Fibroblast of lung (primary cell): ENCODE measurements at places on chromosomes 2 and 18.
A peak's percentile ranks its signal among the peaks of the same experiment; 100 is the strongest.

DNA sequence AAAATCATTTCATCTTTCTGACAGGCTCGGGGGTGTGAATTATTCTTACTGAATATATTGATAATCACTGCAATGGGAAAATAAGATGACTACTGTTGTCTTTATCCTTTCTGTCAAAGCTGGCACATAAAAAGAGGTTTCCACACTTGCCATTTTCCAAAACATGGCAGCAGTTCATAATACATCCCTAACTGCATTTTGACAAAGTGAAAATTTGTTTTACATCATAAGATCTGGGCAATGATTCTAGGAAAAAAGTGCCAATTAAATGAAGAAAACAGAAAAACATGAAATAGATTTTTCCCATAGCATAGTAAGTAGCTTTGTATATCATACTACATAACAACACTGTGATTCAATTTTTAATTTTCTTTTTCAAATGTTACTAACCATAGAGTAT, 65.4 kb downstream of the ERBB4 start:
- H3K4me1 ChIP-seq, result no peaks in the 10 kb centered on the region
- H3K4me3 ChIP-seq, result no peak overlapping the region
- no peak for DNase-seq

- H3K27ac ChIP-seq, result no peak overlapping the region
- no peak overlapping the region for H3K4me3 ChIP-seq
- no peaks in the 10 kb centered on the region for H3K36me3 ChIP-seq
- no peak for DNase-seq
- peaks cover 4% of the 10 kb centered on the region for H3K27me3 ChIP-seq
- H3K4me1 ChIP-seq, result no peaks in the 10 kb centered on the region
These were observed 42.4 kb upstream of the IGFBP2 start for GRCh38 chr2:216590780-216591179.

DNA sequence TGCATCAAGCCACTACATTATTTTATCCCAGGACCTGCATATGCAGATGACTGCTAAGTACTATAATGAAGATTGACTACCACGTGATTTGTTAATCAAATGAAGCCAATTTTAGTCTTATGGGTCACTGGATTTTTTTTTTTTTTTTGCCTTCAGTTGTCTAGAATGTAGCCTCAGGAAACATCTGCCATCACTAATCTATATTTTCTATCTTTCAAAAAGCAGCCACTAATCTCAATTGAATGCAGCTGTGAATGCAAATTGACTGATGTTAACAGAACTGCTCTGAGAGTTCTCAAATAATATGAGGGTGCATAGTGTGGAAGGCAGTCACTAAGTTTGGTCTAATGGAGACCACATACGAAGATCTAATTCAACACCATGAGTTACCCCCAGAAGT, 106.3 kb downstream of the ABCA12 start:
- no peak overlapping the region for H3K4me3 ChIP-seq
- H3K27ac ChIP-seq, result no peak overlapping the region
- no peaks in the 10 kb centered on the region for H3K36me3 ChIP-seq

DNA sequence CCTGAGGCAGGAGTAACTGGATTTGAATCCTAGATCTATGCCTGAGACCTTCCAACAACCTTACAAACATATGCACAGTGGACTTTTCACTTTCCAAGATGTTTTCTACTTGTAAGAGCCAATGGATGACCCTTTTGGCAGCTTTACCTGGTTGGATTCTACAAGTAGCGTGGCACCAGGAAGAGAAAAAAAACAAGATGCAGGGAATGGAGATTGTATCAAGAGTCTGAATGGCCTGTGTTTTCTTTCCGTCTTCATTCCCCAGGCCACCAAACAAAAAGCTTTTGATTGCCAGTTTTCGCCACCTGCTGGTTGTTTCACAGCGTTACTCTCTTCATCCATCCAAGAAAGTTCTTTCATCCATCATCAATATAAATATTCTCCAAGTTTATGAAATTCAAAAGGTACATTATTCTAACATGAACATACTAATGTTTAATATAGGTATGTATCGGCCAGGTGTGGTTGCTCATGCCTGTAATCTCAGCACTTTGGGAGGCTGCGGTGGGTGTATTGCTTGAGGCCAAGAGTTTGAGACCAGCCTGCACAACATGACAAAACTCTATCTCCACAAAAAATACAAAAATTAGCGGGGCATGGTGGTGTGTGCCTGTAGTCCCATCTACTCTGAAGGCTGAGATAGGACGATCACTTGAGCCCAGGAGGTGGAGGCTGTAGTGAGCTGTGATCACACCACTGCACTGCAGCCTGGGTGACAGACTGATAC, 3.5 kb upstream of the BCL2 start:
- H3K27ac ChIP-seq, result no peak overlapping the region
- H3K4me3 ChIP-seq, result no peak overlapping the region
- H3K4me1 ChIP-seq, result no peaks in the 10 kb centered on the region
- no peaks in the 10 kb centered on the region for H3K27me3 ChIP-seq
- DNase-seq, result peak; percentile 56

DNA sequence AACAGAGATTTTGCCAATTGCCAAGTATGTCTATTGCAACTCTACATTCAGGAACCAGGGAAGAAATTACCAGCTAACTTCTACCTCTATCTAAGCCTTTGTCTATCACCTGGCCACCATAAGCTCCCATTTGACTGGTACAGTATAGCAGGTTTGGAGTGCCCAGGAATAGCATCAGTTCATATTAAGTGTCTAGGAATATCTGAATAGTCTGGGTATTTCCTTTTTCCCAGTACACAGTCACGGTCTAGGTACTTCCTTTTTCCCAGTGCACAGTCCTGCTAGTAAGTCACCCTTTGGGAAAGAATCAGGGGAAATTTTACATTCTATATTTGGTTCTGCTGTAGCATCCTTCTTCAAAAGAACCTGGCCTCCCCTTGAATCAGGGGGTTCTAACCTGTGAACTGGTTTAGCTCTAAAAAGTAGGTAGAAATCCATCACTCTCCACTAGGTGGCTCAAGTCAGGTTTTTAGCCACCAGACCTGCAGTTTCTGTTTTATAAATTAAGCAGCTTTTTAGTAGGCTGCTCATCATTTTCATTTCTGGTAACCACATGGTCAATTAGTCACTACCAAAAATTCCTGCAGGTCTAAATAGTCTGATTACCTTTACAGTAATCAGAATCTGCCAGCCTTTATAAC, 49.3 kb upstream of the DNAJC10 start:
- H3K4me1 ChIP-seq, result no peaks in the 10 kb centered on the region
- H3K36me3 ChIP-seq, result no peaks in the 10 kb centered on the region
- no peak overlapping the region for H3K27ac ChIP-seq
- H3K4me3 ChIP-seq, result no peak overlapping the region

DNA sequence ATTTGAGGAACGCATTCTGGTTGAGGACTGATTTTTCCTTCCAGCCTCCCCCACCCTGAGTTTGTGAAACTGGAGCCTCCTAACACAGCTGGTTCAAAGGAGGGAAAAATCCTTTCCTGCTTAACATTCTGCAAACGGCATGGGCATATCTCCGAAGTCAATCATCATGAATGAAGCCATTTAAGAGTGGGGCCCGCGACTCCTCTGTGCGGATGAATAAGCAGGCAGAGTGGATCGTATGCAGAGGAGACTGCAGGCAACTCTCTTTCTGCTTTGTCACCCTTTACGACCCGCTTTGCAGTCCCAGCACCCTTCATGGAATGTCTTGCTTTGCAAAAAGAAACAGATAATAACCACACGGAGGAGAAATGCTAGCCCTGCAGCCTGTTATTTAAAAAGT, 305.2 kb downstream of the CLIP4 start:
- DNase-seq, result no peak
- H3K36me3 ChIP-seq, result no peaks in the 10 kb centered on the region
- no peaks in the 10 kb centered on the region for H3K4me1 ChIP-seq
- no peaks in the 10 kb centered on the region for H3K27me3 ChIP-seq
- no peak overlapping the region for H3K4me3 ChIP-seq

- H3K27me3 ChIP-seq, result no peaks in the 10 kb centered on the region
- DNase-seq, result no peak
- H3K4me1 ChIP-seq, result no peaks in the 10 kb centered on the region
- no peak overlapping the region for H3K4me3 ChIP-seq
These were observed 124.1 kb upstream of the XIRP2 start for GRCh38 chr2:166764216-166764615.

DNA sequence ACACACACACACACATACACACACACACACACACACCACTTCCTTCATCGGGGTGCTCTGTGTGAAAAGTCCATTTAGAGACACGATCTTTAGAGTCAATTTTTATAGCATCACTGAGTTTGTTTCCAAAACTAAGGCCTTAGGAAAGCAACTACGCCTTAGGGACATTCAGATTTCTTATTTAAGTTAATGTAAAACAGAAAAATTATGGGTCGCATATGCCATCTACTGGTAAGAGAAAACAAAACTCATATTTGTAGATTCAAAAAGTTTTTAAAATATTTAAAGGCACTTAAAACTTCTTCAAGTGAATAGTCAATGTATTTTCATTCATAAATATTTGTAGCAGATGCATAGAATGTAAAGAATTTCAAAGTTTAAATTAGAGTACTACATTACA, 166.2 kb downstream of the ATAD2B start:
- no peaks in the 10 kb centered on the region for H3K36me3 ChIP-seq
- H3K27ac ChIP-seq, result no peak overlapping the region
- H3K4me1 ChIP-seq, result peaks cover 4% of the 10 kb centered on the region
- peak; percentile 90 for DNase-seq
- no peaks in the 10 kb centered on the region for H3K27me3 ChIP-seq

DNA sequence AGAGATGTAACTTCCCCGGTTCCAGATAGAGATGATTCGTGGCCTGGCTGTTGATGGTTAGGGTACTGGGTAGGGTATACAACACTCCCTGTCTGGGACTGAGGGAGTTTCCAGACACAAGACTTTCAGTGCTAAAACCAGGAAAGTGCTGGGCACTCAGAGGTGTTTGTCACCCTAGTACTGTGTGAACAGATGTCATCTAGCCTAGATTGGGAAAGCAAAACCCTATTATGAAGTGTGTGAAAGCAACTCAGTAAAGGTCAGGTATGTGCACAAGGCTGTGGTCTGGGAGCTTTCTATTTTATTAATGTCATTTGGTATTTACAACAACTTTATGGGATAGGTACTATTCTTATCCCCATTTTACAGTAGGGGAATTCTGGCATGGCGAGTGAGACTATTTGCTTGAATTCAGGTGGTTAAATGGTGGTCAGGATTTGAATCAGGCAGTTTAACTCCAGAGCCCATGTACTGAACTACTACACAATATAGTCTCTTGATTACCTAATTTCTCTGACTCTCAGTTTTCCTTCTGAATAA, 2.6 kb downstream of the BZW1 start:
- DNase-seq, result no peak
- H3K27ac ChIP-seq, result no peak overlapping the region
- H3K27me3 ChIP-seq, result no peaks in the 10 kb centered on the region
- H3K4me1 ChIP-seq, result peaks cover 9% of the 10 kb centered on the region
- H3K4me3 ChIP-seq, result peak overlapping the region; percentile 99
- H3K36me3 ChIP-seq, result peaks cover 11% of the 10 kb centered on the region

DNA sequence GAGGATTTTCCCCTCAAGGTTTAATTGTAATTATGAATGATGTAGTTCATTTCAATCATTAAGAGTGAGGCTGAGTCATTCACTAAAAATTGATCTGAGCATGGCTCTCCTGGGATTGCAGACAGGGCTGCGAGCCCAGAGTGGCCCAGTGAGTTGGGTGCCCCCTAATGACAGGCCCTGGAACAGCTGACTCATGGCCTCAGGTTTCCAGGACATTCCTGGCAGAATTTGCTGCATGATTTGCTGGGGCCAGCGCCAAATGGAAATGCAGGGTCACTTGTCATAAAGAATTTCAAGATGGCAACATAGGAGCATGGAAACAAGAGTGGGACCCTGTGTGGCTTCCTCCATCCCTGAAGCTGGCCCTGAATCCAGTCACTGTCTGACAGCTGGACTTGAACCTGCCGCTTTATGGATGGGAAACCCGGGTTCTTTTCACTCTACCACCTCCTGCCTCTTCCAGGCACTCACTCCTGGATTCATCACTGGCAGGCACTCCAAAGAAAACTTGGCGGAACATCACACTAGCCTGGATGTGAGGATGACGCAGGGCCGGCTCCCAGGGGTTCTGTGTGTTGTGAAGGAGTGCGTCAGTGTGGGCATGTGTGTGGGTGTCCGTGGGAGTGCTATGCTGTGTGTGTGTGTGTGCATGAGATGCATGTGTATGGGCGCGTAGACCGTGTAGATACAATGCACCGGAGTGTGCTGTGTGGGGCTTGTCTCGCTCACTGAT, 15.2 kb downstream of the OTOF start:
- H3K4me3 ChIP-seq, result no peak overlapping the region
- no peak overlapping the region for H3K27ac ChIP-seq
- H3K4me1 ChIP-seq, result no peaks in the 10 kb centered on the region
- DNase-seq, result peak; percentile 77
- no peaks in the 10 kb centered on the region for H3K36me3 ChIP-seq

GRCh38 chr2:119106301-119106897, 52.2 kb downstream of the C1QL2 start:
- peak; percentile 26 for DNase-seq
- no peaks in the 10 kb centered on the region for H3K27me3 ChIP-seq
- H3K4me1 ChIP-seq, result no peaks in the 10 kb centered on the region
- H3K27ac ChIP-seq, result no peak overlapping the region
- H3K4me3 ChIP-seq, result no peak overlapping the region

- H3K4me1 ChIP-seq, result no peaks in the 10 kb centered on the region
- no peak for DNase-seq
- H3K36me3 ChIP-seq, result no peaks in the 10 kb centered on the region
- no peak overlapping the region for H3K4me3 ChIP-seq
- H3K27me3 ChIP-seq, result no peaks in the 10 kb centered on the region
These were observed 757.8 kb downstream of the TRIB2 start for GRCh38 chr2:13474538-13474937.

DNA sequence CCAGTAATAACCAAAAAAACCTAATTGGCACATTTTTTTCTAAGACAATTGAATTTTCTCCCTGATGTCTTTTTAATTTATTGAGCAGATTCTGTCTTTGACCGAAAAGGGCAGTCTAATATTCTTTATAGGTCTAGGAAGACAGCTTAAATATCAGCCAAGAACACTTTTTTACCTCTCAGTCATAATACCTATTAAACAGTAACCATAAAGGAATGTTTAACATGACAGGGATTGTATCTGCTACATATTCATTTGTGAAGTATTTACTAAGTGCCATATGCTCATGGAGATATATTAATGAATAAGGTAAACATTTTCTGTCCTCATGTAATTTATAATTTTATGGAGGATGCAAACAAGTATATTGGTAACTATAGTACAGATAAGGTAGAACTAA, 3.1 kb upstream of the HTR2B start:
- DNase-seq, result no peak
- H3K36me3 ChIP-seq, result no peaks in the 10 kb centered on the region
- H3K27me3 ChIP-seq, result no peaks in the 10 kb centered on the region
- no peak overlapping the region for H3K4me3 ChIP-seq
- H3K27ac ChIP-seq, result no peak overlapping the region

- H3K36me3 ChIP-seq, result no peaks in the 10 kb centered on the region
- no peak for DNase-seq
- H3K27ac ChIP-seq, result no peak overlapping the region
- H3K4me1 ChIP-seq, result no peaks in the 10 kb centered on the region
These were observed 107.4 kb downstream of the OSBPL6 start for GRCh38 chr2:178301649-178302238.

GRCh38 chr2:208025814-208026184, 472 bp upstream of the PLEKHM3 start:
- peak overlapping the region; percentile 89 for H3K4me3 ChIP-seq
- H3K4me1 ChIP-seq, result no peaks in the 10 kb centered on the region
- H3K27me3 ChIP-seq, result no peaks in the 10 kb centered on the region
- no peak for DNase-seq
- H3K27ac ChIP-seq, result peak overlapping the region; percentile 53
